ENCODE measurements at places on chromosomes 5 and 9.
A peak's percentile ranks its signal among the peaks of the same experiment; 100 is the strongest.

- H3K27ac ChIP-seq, result no peak overlapping the region
- H3K27me3 ChIP-seq, result no peaks in the 10 kb centered on the region
- H3K4me1 ChIP-seq, result peaks cover 5% of the 10 kb centered on the region
Observed at GRCh38 chr9:94081435-94081834, 2.8 kb upstream of the PTPDC1 start.

- no peak overlapping the region for H3K4me3 ChIP-seq
- no peaks in the 10 kb centered on the region for H3K36me3 ChIP-seq
- H3K4me1 ChIP-seq, result no peaks in the 10 kb centered on the region
- H3K27ac ChIP-seq, result no peak overlapping the region
- no peaks in the 10 kb centered on the region for H3K27me3 ChIP-seq
- no peak for DNase-seq
Observed at GRCh38 chr5:153533546-153533945, 43.1 kb downstream of the GRIA1 start.

DNA sequence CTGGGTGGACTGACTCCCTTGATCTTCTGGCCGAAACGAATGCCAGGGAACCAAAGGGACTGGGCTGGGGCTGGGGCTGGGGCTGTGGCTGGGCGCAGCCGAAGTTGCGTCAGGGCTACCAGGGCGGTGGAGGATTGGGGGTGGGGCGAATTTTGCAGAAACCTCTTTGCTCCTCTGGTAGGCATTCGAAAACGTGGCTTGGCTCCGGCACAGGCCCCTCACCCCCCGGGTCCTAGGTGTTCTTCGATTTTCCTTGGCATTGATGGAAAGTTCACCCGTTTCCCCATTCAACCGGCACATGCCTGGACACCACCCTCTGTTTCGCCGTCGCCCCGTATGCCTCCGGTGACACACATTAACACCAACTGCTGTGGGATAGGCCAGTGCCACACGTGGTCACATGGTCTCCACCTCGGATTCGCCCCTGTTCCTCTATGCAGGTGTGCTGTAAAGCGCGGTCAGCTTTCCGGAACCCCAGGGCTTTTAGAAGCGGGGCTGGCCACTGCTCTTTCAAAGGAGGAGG is 477.1 kb downstream of the SPATA31A7 start:
- no peaks in the 10 kb centered on the region for H3K27me3 ChIP-seq
- no peaks in the 10 kb centered on the region for H3K36me3 ChIP-seq
- no peak overlapping the region for H3K4me3 ChIP-seq
- H3K27ac ChIP-seq, result no peak overlapping the region
- DNase-seq, result no peak

DNA sequence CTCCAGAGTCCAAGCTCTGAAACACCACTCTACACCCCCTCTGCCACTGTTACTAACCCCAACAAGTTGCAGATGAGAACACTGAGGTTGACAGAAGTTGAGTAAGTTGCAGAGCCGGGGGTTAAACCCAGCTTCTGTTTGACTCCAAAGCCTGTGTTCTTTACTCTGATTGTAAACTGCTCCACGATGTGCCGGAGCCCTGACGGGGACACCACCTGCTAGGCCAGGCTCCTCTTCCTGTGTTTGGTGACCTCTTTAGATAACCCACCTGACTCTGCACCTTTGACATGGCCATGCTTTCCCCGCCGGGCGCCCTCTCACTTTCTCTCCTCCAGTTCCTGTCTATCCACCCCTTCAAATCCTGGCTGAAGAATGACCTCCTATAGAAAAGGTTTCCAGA is 96.7 kb downstream of the PAX5 start:
- no peak for DNase-seq
- H3K36me3 ChIP-seq, result no peaks in the 10 kb centered on the region
- no peak overlapping the region for H3K27ac ChIP-seq
- peaks cover 50% of the 10 kb centered on the region for H3K27me3 ChIP-seq
- no peaks in the 10 kb centered on the region for H3K4me1 ChIP-seq

- peaks cover 8% of the 10 kb centered on the region for H3K4me1 ChIP-seq
- H3K27me3 ChIP-seq, result peaks cover 5% of the 10 kb centered on the region
- H3K4me3 ChIP-seq, result no peak overlapping the region
- H3K27ac ChIP-seq, result no peak overlapping the region
- no peaks in the 10 kb centered on the region for H3K36me3 ChIP-seq
Observed at GRCh38 chr9:17799369-17799768, 220.5 kb downstream of the SH3GL2 start.

- no peak overlapping the region for H3K4me3 ChIP-seq
- no peaks in the 10 kb centered on the region for H3K36me3 ChIP-seq
- DNase-seq, result no peak
- H3K27ac ChIP-seq, result no peak overlapping the region
- H3K4me1 ChIP-seq, result no peaks in the 10 kb centered on the region
- no peaks in the 10 kb centered on the region for H3K27me3 ChIP-seq
Observed at GRCh38 chr9:3569529-3569928, 43.7 kb upstream of the RFX3 start.

DNA sequence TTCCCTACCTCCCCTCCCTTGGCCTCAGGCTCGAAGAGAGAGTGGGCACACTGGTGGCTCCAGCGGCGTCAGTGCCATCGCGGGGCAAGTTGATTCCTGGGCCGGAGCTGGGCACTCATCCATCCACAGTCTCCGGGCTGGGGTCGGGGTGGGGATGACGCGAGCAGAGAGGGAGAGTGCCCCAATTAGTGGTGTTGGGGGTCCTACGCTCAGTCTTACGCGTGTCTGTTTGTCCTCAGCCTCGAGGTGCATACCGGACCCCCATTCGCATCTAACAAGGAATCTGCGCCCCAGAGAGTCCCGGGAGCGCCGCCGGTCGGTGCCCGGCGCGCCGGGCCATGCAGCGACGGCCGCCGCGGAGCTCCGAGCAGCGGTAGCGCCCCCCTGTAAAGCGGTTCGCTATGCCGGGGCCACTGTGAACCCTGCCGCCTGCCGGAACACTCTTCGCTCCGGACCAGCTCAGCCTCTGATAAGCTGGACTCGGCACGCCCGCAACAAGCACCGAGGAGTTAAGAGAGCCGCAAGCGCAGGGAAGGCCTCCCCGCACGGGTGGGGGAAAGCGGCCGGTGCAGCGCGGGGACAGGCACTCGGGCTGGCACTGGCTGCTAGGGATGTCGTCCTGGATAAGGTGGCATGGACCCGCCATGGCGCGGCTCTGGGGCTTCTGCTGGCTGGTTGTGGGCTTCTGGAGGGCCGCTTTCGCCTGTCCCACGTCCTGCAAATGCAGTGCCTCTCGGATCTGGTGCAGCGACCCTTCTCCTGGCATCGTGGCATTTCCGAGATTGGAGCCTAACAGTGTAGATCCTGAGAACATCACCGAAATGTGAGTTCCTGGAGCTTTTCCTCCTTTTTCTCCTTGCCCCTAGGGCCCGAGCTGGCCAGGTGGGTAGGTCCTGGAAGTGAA is 861 bp downstream of the NTRK2 start:
- no peak overlapping the region for H3K4me3 ChIP-seq
- no peak overlapping the region for H3K27ac ChIP-seq
- no peaks in the 10 kb centered on the region for H3K4me1 ChIP-seq
- no peaks in the 10 kb centered on the region for H3K36me3 ChIP-seq
- peak; percentile 66 for DNase-seq
- H3K27me3 ChIP-seq, result peaks cover 30% of the 10 kb centered on the region

DNA sequence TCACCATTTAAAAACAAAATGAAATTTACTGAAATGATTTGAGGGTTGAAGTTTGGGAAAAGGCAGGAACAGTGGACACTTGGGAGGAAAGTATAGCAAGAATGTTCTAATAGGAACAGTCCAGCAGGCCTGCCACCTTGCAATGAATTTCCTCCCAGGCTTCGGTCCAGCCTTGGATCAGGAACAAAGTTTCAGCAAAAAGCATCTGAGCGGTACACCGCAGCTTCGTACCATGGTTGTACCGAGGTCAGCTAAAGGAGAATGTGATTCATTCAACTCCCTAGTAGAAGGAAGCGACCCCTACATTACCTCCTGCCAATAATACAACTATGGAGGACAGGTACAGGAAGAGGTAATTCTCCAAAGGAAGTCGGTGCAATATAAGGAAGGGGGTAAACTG is 111.4 kb downstream of the ENC1 start:
- H3K4me1 ChIP-seq, result no peaks in the 10 kb centered on the region
- DNase-seq, result no peak
- no peaks in the 10 kb centered on the region for H3K27me3 ChIP-seq
- no peaks in the 10 kb centered on the region for H3K36me3 ChIP-seq

DNA sequence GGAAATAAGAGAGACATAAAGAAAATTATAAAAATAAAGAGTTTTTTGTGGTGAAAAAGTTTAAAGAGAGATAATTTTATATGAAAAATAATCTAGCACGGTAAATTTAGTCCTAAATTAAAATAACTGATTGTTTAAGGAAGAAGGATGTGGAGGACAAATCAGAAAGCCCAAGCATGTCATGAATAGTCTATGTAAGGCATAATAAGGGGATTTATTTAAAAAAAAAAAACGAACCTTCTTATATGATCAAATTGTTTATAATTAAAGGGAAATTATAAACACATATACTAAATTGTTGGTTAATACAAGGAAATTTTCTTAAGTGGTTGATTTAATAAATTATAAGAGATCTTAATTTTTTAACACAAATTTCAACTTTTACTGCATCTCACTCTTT is 551.8 kb upstream of the TYRP1 start:
- no peak for DNase-seq
- H3K27ac ChIP-seq, result no peak overlapping the region
- no peaks in the 10 kb centered on the region for H3K36me3 ChIP-seq
- no peak overlapping the region for H3K4me3 ChIP-seq

DNA sequence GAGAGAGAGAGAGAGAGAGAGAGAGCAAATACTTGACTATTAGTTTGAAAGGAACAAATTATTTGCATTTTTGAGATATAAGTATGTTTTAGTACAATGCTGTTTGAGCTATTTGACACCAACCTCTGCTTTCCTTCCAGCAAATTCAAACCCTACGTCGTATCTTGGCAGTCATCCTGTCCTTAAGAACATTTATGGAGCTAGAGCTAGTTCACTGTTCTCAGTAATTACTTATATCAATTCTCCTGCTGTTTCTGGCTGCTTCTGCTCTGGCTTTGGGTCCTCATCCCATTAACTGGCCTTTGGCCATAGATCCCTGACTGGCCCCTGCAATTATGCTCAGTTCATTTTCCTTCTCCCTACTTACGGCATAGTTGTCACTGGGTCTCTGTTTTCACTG is 19.9 kb upstream of the ERAP2 start:
- no peaks in the 10 kb centered on the region for H3K36me3 ChIP-seq
- H3K4me3 ChIP-seq, result no peak overlapping the region
- peaks cover 38% of the 10 kb centered on the region for H3K4me1 ChIP-seq
- H3K27me3 ChIP-seq, result no peaks in the 10 kb centered on the region

DNA sequence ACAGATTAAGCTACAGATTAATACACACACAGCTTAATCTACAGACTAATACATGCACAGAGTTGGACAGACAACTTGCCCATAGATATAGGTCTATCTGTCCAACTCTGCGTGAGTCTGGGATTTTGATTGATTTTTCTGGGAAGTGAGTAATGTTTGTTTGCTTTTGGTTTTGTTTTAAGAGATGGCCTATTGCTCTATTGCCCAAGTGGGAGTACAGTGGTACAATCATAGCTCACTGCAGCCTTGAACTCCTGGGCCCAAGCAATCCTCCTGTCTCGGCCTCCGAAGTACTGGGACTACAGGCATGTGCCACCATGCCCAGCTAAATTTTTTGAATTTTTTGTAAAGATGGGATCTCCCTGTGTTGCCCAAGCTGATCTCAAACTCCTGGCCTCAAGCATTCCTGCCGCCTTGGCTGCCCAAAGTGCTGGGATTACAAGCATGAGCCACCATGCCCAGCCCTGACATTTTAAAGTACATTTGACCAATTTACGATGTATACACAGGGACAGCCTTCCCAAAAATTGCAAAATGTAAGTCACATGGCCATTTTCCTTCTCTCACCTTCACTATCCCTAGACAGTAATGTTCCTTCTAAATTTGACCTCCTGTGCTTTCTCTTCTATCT is 50.8 kb downstream of the PAPPA start:
- H3K4me1 ChIP-seq, result peaks cover 27% of the 10 kb centered on the region
- no peak overlapping the region for H3K27ac ChIP-seq
- peaks cover 11% of the 10 kb centered on the region for H3K36me3 ChIP-seq
- H3K27me3 ChIP-seq, result no peaks in the 10 kb centered on the region
- DNase-seq, result no peak
- H3K4me3 ChIP-seq, result no peak overlapping the region

DNA sequence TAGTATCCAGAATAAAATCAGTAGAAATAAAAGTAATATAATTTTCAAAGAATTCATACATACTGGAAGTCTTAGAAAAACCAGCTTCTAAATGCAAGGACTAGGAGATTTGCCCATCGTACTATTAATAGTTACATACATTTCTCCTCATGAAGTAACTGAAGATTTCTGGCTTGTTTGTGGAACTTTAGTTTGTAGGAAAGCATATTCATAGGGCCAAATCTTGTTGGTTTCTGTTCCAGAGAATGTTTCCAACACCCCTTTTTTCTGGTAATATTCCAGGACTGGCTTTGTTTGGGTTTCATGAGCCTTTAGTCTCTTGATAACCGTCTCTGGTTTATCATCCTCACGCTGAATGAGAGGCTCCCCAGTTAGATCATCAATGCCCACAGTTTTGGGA is 66.3 kb upstream of the TJP2 start:
- peaks cover 8% of the 10 kb centered on the region for H3K4me1 ChIP-seq
- H3K27ac ChIP-seq, result no peak overlapping the region
- H3K4me3 ChIP-seq, result no peak overlapping the region
- no peaks in the 10 kb centered on the region for H3K27me3 ChIP-seq
- DNase-seq, result peak; percentile 30

GRCh38 chr5:134937526-134937925 is 30.2 kb upstream of the CATSPER3 start:
- H3K27me3 ChIP-seq, result no peaks in the 10 kb centered on the region
- H3K27ac ChIP-seq, result no peak overlapping the region
- DNase-seq, result no peak

DNA sequence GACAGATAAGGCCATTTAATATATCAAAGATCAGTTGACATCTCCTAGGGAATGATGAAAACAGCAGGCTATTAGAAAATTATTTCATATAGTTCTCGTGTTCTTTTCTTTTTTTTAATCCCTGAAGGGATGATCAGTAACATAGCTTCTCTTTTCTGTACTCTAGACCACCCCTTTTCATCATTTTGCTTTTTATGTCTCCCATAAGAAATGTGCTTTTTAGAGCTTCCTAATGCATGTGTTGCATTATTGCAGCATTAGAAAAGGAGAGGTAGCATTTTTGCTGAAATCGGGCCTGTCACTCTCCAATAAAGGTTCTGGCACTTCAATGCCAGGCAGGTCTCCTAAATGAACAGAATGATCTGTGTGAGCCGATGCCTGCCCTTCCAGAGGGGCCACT is 143.3 kb downstream of the NTRK2 start:
- no peak overlapping the region for H3K27ac ChIP-seq
- H3K27me3 ChIP-seq, result no peaks in the 10 kb centered on the region
- H3K4me3 ChIP-seq, result no peak overlapping the region
- H3K36me3 ChIP-seq, result no peaks in the 10 kb centered on the region
- DNase-seq, result no peak

DNA sequence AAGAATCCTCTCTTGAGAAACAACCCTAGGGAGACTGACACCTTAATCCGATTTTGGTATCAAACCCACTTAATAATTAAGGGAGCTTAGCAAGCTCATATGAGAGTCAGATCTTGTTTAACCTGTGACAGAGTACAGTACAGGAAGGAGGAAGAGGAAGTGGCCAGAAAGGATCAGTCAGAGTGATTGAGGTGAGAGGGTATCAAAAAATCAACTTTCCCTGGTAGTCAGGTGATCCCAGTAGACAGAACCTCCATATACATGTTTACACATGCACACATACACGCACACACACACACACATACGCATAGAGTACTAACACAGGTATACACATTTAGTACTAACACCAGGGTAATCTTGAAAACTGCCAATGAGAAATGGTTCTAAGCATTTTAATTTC is 56.8 kb downstream of the GLIS3 start:
- no peaks in the 10 kb centered on the region for H3K27me3 ChIP-seq
- no peak overlapping the region for H3K4me3 ChIP-seq
- no peak overlapping the region for H3K27ac ChIP-seq
- no peaks in the 10 kb centered on the region for H3K36me3 ChIP-seq
- DNase-seq, result no peak
- peaks cover 6% of the 10 kb centered on the region for H3K4me1 ChIP-seq

All from osteoblast (primary cell).